Breast epithelium (tissue), 4 donors: ENCODE measurements at places on chromosomes 5 and 9. TPM values are rescaled to one million over a fixed set of nuclear protein-coding genes. Genes with fewer than 3 reads are reported as not detected.

DNA sequence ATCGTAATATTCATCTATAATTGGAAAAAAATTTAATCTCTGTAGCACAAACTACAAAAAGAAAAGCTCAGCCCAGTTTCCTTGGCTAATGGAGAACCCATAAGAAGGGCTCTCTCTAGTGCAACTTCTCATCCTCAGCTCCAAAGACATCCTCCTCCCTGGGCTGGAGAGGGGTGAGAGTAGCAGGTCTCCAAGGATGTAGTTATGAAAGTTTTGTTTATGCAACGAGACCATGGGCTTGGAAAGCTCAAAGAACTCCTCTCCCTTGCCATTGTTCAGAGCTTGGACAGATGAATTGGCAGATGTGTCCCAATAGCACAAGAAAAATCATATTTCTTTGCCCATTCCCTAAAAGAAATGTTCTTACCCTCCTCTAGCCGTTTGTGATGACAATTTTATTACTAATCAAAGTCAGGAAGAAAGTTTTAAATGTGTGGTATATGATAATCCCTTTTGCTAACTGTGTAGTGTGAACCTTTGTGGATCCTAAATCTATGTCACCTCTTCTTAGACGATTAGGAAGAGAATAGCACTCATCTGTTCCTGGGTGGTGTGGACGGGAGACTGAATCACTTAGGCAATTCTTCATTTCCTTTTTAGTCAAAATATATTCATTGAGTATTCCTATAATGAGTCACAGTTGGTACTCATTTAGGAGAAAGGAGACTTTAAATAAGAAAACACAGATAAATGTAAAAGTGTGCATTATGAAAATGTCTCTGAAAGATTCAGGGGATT is 52.2 kb downstream of the GARNL3 start:
- no peak for DNase-seq

GRCh38 chr9:116288658-116289057 is 135.1 kb downstream of the PAPPA start:
- DNase-seq = no peak

DNA sequence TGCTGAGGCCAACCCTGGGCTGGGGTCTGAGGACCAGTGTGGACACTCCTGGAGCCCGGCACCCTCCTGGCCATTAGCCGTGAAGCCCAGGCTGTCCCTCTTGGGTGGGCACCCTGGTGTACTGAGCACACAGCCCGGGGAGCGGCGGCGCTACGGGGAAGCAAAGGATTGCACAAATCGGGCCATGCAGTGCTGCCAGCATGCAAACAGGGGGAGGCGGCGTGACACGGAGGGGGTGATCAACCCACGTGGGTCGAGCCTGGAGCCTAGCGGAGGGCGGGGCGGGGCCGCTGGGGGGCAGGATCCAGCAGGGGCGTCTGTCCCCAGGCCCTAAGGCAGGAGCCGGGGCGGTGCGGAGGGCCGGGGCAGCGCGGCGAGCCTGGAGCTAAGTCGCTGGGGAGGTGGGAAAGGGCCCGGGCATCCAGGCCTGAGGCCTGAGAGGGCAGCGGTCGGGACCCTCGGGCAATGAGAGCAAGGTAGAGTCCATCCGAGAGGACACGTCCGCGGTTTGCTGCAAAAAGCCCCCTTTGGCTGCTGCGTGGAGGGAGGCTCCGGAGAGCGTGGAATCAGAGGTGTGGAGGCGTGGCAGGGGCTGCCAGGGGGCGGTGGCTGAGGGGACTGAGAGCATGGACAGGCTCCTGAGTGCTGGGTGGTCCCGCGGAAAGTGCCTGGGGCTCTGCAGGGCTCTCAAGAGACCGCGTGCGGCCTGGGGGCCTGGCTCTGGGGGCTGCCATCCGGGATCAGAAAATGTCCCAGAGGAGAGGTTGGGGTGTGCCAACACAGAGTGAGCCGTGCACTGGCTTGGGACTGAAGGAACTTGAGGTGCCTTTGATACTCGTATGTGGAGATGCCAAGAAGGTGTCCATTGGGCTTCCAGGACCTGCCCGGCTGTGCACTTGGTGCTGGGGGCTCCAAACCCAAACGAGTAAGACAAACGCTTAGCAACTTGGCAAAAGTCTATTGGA is 94.2 kb downstream of the BARX1 start:
- no peak for DNase-seq

GRCh38 chr5:87539839-87540238 is 127.1 kb upstream of the CCNH start:
- DNase-seq = no peak

DNA sequence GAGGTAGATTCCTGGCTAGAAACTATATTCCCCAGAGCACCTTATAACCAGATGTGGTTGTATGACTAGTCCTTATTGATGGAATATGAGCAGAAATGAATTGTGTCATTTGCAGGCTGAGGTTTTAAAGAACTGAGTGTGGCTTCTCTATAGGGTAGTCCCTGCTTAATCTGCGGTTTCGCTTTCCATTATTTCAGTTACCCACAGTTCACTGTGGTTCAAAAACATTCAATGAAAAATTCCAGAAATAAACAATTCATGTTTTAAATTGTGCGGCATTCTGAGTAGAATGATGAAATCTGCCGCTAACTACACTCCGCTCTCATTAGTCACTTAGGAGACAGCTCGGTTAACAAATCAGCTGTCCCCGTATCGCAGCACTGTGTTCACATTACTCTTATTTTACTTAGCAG is 65.1 kb downstream of the ANKRD55 start:
- no peak for DNase-seq

DNA sequence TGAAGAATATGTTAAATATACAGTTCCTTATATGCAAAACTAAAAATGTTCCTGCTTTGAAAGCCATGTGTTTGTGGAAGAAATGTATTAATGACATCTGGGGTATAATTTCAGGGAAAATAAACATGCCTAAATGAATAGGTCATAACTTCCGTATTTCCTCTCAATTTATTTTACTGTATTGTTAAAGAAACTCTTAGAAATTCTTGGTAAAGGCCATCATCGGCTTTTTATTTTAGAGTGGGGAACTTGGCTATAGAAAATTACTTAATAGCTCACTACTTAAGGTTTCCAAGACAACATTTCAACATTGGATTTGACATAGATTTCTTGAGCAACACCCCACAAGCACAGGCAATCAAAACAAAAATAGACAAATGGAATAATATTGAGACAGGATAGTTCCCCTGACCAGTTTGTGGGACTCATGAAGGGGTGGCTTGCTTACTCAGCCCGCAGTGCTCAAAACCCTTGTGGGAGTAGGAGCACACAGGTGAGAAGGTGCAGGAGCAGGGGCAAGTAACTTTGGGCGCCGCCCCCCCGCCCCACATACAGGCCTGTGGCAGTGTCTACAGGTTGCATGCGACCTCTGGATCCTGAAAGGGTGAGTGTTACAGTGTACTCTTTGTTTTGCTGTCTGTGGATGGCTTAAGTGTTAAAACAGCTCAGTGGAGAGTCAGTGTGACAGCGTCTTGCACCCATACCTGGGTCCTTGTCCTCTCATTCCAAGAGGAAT is 891.4 kb upstream of the C9orf72 start:
- DNase-seq = no peak

GRCh38 chr9:79685577-79685976 is 113.8 kb downstream of the TLE4 start:
- DNase-seq = no peak

DNA sequence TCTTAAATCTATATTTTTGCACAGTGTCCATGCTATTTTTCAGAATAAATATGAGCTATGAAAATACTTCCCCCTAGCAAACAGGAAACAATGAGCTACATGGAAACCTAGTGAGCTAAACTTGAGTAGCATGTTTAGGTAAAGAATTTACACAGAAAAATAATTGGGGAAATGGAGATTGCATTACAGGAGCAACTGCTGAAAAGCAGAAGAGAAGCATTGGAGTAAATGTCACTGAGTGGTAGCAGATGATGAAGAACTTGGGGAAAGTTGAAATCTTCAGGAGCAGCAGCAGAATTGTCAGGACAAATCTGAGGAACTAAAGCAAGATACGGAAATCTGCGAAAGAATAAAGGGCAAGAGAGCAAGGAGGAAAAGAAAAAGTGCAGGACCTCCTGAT is 610.3 kb downstream of the TLE1 start:
- no peak for DNase-seq

DNA sequence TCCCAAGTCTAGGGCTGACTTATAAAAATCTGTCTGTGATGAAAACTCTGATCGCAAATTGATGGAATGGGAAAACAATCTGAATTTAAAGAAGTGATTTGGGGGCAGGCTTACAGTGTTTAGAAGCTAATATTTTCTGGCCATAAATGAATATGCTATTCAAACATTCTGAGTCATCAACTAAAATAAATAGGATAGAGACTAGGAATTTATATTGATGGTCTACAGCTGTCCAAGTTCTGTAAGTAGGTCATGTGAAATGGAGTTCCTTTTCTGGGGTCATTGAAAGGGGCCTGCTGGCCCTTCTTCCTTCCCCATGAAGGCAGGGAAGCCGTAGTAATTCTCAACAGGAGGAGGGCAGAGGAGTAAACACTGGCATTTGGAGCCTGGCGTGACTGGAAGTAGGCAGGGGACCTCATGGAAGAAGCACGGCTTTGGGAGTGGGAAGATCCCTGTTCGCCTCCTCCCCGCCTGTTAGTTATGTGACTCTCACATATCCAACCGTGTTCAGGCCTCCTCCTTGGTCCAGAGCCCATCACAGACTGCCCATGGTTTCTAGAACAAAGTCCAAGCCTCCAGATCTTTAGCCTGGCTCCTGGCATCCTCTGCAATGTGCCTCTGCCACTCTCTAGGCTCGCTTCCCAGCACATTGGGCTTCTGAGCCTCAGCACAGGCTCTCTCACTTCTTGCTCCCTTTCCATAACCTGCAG is 31.7 kb downstream of the ALG2 start:
- DNase-seq = no peak

- DNase-seq = no peak
Observed at GRCh38 chr5:132098151-132098594, 24.6 kb downstream of the CSF2 start.

- DNase-seq = peak; percentile 51
Observed at GRCh38 chr5:139646912-139647505, 1.1 kb upstream of the CXXC5 start.

DNA sequence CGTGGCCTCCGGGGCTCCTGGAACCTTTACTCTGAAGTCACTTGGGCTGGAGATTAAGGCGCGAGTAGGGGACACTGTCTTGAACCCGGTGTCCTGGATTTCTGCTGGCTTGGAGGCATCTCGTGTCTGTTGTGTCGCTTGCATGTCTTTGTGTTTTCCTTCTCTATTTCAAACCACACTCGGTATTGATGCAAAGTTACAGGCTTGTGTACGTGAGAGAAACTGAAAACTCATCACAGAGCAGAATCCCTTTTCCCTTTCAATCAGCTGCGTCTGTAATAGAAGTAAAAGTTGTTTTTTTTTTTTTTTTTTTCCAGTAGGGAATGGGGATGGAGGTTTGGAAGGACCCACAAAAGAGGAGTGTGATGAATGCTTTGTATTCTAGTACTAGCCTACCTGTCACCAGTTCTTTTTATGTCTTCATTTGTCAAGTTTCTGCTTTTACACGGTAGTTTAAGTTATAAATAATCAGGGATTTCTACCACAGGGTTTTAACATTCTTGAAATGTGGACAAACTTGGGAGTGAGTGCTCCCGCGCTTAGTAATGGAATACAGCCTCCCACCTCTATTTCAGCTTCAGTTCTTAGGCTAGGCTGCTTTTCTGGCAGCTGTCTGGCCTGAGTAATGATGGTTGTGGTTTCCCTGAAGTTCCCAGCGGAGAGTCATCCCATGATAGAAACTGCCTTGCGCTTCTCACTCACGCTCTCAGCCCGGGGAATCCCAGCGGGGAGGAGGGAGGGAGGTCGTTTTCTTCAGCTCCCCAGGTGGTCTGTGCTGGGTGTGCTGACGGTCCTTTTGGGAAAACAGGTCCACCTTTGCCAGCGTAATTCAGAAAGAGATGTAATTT is 763 bp downstream of the TJP2 start:
- DNase-seq = peak; percentile 45

- no peak for DNase-seq
Observed at GRCh38 chr9:135098400-135099105, 11.1 kb downstream of the OLFM1 start.

GRCh38 chr5:33524476-33524875 is 83.7 kb downstream of the TARS1 start:
- DNase-seq = no peak

DNA sequence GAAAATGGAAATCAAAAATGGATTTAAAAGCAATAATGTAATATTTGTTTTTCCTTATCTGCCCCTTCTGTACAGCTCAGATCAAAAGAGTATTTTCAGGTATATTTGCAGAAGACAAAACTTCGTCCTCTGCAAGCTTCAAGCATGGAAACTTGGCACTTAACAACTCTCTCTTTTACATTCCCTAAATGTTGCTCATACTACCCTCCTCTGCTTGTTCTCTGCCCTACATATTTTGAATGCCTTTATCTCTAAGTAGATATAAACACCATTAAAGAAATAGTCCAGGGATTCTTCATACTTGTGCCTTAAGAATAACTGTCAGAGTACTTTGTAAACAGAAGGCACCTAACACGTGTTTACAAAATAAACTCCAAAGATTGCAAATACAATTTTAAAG is 19.2 kb upstream of the SMC2 start:
- no peak for DNase-seq

DNA sequence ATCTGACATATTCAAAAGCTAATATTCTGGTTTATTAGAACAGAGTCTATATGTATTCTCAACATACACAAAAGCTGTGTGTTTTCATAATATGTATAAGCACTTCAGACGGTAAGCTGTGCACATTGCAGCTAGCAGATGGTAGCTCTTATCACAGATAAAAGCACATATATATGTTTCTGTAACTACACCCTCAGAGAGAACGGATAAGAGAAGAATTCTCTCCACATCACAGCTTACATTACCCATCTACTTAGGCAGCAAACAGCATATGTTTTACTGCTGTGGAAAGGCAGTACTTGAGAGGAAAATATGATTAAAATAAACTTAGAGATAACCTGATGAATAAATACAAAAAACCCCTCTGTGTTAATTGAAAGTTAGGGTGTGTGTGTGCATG is 450.9 kb upstream of the ZNF608 start:
- no peak for DNase-seq

GRCh38 chr5:123278284-123278683 is 144.9 kb downstream of the CEP120 start:
- DNase-seq = no peak

GRCh38 chr9:8800196-8800595 is 1000.6 kb upstream of the DMAC1 start:
- no peak for DNase-seq

DNA sequence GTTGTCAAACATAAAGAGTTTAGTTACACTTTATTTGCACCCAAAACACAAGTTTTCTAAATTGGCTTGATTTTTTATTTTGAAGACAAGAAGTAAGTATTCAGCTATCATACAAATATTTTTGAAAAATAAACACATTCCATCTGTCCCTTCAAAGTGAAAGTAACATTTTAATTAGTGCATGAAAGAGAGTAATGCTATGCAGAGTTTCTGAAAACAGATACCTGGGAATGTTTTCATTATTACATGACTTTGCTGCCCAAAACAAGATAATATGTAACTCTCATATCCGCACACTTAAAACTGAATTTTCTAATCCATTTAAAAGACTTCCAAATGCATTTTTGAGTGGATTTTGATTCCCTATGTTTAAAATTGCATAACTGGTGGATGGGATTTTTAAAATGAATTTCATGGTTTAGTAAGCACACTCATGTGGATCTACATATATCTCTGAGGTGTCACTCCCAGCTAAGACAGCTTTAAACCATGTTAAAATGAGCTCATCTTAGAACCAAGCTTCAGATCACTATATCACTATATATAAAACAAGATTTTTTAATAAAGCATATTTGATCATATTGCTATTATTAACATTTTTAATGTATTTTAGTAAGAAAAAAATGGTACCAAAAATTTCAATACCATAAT is 127.5 kb downstream of the ATPSCKMT start:
- DNase-seq = no peak

GRCh38 chr5:119864286-119864685 is 234.9 kb downstream of the FAM170A start:
- no peak for DNase-seq

Gene IFNA13
- not detected for total RNA-seq

Gene ITK
- 4.4 TPM for total RNA-seq

Gene BTNL3
- under 0.01 TPM for total RNA-seq
